ENCODE measurements at places on chromosomes 4 and X.

- DNase-seq = no peak
These were observed 83.9 kb upstream of the RPS6KA3 start for GRCh38 chrX:20350596-20350995.

DNA sequence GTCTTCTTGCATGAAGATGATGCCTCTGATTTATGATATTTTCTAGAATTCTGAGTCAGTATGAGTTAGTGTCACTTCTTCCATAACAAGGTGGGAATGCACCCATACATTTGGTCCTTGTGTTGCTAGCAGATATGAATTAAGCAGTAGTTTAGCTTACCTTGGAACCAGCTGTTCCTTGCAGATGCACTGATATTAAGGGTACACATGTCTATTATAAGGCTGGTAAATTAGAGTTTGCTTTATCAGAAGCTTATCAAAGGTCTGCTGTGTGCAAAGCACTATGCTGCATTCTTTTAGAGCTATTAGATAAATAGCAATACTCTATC is 36.5 kb downstream of the AFF1 start:
- no peak for DNase-seq

DNA sequence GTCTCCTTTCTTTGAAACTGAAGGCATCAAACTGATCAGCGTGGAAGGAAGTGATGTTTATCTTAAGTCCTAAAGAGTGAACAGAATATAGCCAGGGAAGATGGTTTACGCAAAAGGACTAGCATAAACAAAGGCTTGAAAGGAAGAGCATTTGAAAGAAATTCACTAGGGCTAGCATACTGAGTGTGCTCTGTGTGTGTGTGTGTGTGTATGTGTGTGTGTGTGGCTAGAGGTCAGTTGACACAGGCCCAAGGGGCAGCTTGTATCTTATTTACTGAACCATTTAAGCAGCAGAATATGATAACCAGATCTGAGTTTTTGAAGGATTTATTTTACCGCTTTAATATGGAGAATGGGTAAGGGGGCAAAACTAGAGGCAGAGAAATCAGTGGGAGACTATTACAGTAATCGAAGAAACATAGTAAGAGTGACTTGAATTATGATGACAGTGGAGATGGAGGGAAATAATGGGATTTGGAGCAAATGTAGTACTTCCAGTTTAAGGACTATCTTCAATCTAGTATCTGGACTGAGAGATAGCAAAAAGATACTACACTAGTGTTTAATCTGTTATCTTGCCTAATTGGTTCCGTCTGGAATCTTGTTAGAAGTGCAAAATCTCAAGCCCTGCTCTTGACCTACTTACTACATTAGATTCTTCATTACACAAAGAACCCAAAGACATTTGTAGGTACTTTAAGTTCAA is 36.9 kb downstream of the CEP44 start:
- no peak for DNase-seq

DNA sequence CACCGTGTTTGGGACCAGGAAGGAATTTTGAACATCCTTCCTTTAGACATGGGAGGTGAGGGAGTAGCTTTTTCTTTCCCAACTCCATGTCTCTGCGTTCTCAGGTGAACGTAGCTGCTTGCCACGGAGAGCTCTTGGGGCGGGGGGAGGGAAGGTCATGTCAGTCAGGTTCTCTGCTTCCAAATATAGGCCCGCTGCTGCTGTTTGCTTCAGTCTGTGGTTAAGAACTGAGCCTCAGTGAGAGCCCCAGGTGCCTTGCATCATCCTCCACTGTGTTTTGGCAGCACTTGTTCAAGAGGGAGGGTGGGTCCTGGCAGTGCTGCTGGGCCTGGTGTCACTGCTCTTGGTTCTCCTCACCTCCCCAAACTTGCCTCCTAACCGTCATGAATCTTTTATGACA is 46.5 kb downstream of the HADH start:
- no peak for DNase-seq

DNA sequence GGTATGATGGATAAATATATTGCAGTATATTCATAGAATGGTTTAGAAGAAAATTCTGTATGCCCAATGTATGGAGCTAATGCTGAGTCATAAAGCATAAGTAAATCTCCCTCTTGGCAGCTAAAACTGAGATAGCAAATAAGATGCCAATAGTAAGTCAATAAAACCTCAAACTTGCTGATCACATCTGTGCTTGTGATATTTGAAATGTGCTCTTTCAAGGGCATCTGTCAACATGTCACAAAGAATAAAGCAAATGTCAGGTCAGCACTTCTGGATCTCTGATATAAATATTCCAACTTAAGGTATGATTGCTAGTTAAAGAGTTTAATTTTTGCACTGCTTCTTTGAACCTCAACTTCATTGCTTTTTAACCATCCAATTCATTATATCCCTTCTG is 262.3 kb upstream of the EMCN start:
- no peak for DNase-seq

GRCh38 chr4:20391198-20391597 is 139.5 kb downstream of the SLIT2 start:
- DNase-seq = no peak

GRCh38 chr4:126627255-126627654 is 1005.5 kb upstream of the INTU start:
- no peak for DNase-seq

DNA sequence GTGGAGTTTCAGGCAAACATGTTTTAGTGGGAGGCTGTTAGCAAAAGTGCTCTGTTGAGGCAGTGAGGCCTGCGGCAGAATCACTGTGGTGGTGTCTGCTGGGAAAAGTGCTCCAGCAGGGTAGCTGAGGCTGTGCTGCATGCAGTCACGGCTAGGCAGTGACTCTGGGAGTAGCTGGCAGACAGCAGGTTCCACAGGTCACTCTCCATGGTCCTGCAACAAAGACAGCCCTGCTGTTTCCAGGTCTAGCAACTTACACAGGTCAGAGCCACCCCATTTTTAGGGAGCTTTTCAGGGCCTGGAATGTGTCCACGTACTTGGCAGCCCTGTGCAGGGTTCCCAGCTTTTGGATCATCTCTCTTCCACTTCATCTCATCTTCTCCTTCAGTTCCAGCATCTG is 184.3 kb downstream of the NAA11 start:
- no peak for DNase-seq
